GM12891 (cell line): ENCODE measurements at places on chromosomes 3 and 15.

DNA sequence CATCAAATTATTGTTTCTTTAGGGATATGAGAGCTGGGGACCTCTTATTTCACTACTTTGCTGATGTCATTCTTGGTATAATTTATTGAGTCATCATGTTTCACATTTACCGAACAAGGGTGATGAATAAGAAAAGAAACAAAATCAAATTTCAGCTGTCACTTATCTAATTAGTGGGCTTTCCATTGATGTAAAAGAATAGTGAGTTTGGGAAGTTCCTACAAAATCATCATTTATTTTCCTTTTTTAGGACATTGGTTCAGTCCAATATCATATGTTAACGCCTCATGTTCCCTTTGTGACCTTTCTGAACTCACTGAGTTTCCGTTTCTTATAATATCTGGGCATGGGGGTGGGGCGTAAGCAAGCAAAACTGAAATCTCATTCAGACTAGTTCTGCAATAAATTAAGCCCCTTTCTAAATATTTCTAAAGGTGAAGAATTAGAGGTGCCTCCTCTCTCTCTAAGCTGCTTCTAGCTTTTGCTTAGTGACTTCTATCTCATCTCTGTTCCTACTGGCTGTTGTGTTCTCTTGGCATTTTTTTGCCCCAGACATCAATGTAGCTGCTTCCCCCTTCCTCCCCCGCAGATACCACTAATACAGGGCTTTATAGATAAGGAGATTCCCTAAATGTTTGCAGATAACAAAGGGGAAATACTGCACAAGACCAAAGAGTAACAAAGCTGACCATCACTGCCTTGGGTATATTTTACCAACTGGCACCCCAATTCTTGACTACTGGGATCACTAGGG, 238.0 kb upstream of the CTNNB1 start:
- DNase-seq, result no peak

- DNase-seq, result no peak
Observed at GRCh38 chr15:45274636-45275380, 22.8 kb downstream of the SLC28A2 start.

- DNase-seq, result no peak
Observed at GRCh38 chr15:34049112-34049511, 10.1 kb upstream of the AVEN start.

DNA sequence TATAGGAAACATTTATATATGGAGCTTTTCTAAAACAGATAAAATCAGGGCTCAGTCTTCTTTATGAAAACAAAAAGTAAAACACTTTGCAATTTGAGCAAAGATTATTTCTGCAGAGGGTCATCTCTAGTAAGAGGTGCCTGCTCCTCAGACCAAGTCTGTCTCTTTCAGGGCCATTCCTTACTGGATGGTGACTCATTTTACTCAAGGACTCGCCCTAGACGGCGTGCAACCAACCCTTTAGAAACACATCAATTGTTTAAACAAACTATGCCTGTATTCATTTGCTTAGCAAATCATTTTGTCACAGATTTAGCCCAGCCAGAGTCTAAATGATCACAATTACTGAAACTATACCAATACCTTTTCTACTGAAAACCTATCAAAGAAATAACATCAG, 242.8 kb upstream of the ICE2 start:
- no peak for DNase-seq

DNA sequence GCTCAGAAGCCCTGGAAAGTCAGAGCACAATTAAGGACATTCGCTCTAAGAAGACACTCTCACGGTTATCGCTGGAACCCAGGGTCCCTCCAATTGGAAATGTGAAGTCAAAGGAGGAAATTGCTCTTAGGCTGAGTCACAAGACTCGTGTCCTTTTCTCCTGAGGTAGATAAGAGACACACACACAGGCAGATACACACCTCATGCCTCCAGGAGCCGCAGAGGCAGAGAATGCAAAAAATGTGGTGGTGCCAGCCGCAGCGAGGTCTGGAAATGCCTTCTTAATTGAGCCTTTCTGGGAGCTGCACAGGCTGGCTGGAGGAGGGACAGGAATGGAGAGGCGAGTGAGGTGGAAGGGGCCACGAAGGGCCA, 189.3 kb downstream of the OPA1 start:
- DNase-seq, result no peak

DNA sequence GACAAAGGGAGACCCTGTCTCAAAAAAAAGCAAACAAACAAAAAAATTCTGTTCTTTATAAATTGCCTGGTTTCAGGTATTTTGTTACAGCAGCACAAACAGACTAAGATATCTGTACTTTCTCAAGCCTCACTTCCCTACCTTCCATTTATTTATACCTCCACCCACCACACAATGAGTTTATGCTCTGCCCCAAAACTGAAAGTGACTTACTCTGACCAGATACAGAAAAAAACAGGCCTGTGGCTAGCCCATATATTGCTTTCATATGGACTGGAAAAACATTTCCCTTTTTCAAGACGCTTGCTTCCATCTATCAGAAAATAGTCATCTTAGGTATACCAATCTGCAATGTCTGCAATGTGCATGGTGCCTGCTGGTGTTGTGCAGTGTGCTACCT, 8.7 kb upstream of the GPD1L start:
- DNase-seq, result no peak

- DNase-seq, result no peak
Observed at GRCh38 chr3:85455561-85456200, 496.9 kb downstream of the CADM2 start.

- DNase-seq, result no peak
Observed at GRCh38 chr3:129793942-129794310, 99.6 kb downstream of the TMCC1 start.

DNA sequence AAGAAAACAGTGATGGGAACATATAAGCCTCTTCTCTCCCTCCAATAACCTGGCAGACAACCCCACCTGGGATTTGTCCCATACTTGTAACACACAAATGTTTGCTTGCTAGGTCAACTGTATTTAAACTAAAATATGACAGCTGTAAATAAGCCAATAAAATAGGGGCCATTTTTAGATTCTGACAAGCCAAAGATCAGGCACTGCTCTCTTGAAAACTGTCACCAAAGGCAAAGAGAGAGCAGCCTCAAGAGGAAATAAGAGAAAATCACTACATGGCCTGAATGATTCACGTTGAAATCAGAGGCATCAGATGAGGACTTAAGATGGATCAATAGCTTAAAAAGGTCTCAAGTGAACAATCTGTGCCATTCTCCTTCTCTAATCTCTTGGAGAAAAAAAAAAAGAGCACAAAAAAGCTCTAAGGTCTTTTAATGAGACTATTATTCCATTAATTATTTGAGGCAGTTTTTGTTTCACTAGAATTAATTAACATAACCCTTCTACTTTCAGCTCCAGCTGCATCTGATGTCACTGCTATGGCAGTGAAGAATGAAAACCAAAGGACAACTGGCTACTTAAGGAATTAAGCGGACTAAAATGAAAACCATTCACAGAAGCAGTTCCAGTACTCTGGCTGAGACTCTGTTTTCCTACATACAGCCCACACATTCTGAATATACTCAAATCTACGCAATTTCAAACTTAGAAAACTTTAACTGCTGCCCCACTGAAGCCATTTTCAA, 19.0 kb downstream of the MYO5A start:
- no peak for DNase-seq

- no peak for DNase-seq
Observed at GRCh38 chr3:119677641-119677934, 382 bp upstream of the COX17 start.

GRCh38 chr15:56236197-56236596, 7.5 kb downstream of the RFX7 start:
- no peak for DNase-seq

DNA sequence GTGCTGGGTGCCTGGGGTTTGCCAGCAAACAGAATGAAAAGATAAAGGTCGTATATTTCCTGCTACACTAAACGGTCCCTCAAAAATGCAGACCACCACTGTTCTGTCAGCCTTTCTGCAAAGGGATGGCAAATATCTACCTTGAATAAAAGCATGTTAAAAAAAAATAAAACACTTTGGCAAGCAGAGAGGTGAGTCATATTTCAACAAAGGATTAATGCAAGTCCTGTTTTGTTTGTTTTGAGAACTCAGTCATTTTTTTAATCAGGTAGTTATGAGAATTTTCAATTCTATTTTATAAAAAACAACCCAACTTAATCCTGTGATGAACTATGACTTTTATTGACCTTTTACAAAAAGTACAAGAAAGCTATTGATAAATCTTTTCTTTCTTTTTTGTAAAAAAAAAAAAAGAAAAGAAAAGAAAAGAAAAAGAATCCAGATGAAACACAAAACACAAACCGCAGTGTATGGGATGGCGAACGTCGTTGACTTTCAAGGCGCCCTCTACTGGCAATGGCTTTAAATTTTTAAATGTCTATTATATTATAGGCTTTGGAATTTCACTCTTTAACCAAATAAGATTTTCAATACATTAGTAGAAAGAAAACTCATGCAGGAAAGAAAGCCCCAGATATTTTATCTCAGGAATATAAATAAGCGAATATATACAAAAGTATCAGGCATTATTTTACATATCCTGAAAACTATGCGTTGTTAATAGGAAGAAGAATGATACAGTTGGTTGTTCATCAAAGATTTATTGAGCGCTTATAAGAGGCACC, 87.8 kb downstream of the NCEH1 start:
- no peak for DNase-seq

- no peak for DNase-seq
Observed at GRCh38 chr3:136909187-136909586, 47.2 kb downstream of the NCK1 start.

- DNase-seq, result peak; percentile 68
Observed at GRCh38 chr15:66566963-66567531, 1.2 kb upstream of the LCTL start.

DNA sequence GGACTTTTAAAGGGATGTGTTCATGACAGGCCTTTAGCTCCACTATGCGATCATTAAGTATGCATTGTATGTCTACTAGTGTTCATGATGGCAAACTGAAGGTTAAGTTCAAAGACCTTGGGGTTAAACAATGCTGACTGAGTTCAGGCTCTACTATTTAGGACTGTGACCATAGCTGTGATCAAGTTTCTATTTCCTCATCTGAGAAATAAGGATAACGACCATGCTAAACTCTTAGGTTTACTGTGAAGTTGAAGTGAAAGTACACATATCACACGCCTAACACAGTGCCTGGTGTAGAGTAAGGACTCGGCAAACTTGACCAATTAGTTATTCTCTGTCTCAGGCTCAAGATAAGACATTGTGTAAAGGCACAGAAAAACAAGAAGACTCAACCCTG, 243.2 kb downstream of the MBNL1 start:
- DNase-seq, result no peak

DNA sequence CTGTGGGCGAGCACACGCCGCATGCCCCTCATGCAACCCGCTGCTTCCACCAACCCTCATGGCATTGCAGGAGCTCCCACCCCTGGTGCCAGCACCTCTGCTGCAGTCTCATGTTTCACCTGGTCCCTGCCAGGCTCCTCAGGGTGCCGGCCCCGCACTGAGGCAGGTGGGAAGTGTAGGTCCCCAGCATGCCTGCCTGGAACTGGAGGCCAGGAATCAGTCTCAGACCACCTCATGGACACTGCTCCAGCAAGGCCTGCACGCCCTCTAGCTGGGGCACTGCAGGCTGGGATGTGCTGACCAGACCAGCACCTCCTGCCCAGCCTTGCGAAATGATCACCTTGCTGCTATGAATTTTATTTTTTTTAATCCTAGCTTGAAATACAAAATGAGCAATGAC, 39.1 kb downstream of the OCA2 start:
- DNase-seq, result no peak

DNA sequence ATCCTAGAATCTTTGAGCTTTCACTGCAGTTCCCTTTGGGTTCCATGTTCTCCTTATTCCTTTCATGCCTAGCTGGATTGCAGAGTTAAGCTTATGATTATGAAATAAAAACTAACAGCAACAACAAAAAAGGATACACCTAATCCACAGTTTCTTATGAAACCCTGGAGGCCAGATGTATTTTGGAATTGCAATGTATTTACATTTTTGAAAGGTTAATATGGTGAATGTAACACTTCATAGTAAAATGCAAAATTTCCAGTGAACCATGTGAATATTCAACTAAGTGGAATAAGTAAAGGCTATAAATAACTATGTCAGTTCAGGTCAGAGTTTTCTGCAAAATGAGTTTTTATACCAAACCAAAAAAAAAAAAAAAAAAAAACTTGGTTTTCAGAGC, 65.8 kb upstream of the FLNB start:
- DNase-seq, result no peak

- DNase-seq, result no peak
Observed at GRCh38 chr3:22231061-22231460, 480.1 kb upstream of the ZNF385D start.

DNA sequence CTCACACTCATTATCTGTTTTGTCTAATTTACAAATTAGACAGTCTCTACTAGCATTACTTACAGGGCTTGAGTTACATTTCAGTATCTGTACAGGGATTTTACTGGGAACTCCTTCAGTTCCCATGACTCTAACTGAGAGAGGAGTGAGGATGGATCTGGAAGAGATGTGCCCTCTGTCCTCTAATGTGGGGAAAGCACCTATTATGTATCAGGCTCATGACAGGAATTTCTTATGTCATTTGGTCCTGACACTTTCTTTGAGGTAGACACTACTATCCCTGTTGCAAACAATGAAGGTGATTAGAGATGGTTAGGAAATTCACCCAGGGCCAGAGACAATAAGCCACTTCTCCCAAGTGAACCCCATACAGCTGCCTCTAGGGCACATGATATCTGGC, 10.9 kb upstream of the NCKIPSD start:
- no peak for DNase-seq

DNA sequence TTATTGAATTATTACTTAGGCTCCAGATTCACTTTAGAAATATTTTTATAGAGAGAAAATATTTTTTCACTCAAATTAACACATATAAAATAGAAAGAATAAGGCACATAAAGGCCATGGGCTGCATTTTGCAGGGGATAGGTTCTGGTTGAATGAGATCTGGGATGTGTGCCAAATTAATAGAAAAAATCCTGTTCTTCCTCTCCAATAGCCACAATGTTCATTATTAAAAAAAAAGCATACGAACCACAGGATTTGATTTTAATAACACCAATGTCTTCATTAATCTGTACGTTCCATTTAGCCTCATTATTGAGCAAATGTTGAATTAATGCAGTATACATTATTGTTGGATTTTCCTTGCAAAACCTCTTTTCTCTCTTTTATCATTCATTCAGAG, 622.8 kb upstream of the AGTR1 start:
- DNase-seq, result no peak

DNA sequence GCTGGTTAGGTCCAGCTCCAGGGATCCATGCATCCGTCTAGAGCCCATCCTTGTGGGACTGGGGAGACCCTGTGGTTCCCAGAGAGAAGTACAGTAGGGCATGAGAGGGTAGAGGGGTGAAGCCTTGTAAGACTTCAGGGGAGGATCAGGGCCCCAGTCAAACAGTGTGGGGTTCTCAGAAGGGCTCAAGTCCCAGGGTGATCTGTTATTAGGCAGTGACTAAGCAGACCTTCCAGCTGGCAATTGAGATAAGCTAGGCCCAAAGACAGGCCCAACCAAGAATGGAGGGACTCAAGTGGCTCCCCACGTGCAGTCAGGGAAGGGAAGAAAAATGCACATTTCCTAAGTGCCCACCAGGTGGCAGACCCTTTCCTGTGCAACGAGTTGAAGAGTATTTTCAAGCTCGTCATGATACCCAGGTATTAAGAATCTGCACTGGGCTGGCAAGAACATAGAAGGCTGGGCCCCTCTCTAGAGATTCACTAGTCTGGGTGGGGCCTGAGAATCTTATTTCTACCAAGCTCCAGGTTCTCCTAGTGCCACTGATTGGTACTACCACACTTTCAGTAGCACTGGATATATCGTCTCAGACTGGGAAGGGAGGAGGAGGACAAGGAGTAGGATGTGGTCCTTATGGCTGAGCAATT, 240.8 kb downstream of the NR1D2 start:
- DNase-seq, result peak; percentile 25

GRCh38 chr15:81573098-81573746, 199.2 kb upstream of the TMC3 start:
- DNase-seq, result no peak

GRCh38 chr3:125965505-125965904, 3.5 kb upstream of the ROPN1B start:
- no peak for DNase-seq
